ENCODE measurements at places on chromosomes 12 and 14.

- no peak for DNase-seq
These were observed 17.0 kb downstream of the NCOR2 start for GRCh38 chr12:124550123-124551089.

- no peak for DNase-seq
These were observed 42.8 kb downstream of the NOS1 start for GRCh38 chr12:117318591-117318990.

GRCh38 chr12:39431797-39432196, 11.1 kb downstream of the KIF21A start:
- DNase-seq = no peak

- no peak for DNase-seq
These were observed 297.2 kb upstream of the AMIGO2 start for GRCh38 chr12:47376927-47377326.

DNA sequence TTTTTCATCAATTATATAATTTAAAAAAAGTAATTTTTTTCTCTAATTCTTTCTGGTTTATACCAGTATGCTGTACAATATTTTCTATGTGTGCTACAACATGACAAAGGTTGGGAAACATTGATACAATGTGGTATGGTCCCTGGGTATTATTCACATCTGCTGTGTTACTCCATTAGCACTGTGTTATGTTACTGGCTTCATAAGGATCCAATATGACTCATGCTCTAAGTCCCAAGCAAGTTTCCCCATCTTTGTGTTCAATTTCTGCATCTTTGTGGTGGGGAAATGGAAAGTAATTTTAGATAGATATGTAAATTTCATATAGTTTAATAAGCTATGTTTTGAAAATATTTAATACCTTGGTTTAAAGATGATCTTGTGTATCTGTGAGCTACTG, 35.8 kb downstream of the FBXO33 start:
- no peak for DNase-seq

GRCh38 chr14:104143521-104144452, 5.4 kb downstream of the KIF26A start:
- DNase-seq = peak; percentile 16

- peak; percentile 87 for DNase-seq
These were observed 49.0 kb downstream of the KCTD10 start for GRCh38 chr12:109428037-109428629.

DNA sequence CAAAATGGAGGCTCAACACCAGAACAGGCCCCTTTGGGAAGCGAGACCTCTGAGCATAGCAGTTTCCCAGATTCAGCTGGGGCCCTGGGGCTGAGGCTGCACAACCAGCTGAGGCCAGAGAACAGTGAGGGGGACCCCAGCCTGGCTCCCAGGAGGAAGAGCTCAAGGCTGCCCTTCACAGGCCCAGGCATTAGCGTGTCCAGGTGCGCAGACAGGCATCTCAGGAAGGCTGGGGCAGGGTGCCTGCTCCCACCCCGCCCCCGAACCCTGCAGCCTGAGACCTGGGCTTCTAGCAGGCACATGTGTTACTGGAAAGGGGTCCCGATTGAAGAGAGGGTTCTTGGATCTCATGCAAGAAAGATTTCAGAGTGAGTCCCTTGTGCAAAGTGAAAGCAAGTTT, 27.2 kb downstream of the CALM1 start:
- DNase-seq = no peak

Data from BE2C (cell line).